Heart left ventricle (tissue), 16 donors: ENCODE measurements at places on chromosomes 3 and 15. TPM values are rescaled to one million over a fixed set of nuclear protein-coding genes. Genes with fewer than 3 reads are reported as not detected.

DNA sequence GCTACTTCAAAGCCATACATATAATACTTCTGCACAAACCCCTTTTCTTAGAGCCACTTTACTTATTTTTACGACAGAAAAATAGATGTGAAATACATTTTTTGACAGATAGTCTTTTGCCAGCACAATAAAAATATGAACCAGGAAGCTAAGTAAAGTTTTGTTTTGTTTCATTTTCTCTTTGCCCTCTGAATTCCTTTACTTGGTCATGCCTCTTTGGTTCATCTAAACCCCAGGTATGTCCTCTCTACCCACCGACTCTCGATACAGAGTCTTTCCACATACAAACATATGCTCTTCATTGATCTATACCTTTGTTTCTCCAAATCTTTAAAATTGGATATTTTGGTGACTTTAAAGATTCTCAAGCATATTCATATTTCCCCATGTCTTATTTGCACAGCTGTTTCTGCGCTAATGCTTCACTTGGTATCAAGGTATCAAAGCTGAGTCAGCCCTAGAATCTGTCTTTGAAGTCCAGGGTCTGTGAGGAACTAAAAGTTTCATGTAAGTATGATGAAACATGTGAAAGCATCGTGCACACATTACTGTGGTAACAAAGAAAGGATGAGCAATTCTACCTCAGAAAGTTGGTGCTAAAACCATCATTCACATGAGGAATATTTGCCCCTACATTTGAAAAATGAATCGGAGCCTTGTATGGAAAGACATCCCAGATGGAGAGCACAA lies 845.4 kb downstream of the NAALADL2 start:
- H3K4me3 ChIP-seq: no peak overlapping the region
- H3K4me1 ChIP-seq: no peaks in the 10 kb centered on the region
- no peak overlapping the region for H3K27ac ChIP-seq
- no peak for DNase-seq
- H3K36me3 ChIP-seq: no peaks in the 10 kb centered on the region

DNA sequence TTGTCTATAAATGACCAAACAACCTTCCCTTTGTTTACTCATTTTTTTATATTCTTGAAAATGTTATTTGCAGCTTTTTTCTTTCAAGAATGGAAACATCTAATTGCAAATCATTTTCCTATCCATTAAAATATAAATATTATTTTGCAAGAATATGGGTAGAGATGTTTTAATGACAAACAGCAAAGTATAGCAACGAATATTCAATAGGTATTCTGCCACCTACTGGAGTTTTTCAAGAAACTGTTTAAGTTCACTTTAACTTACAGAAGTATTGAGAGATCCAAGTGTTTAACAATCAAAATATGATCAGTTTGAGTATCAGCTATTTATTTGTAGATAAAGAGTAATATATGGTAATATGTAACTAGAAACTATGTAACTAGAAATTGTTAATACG lies 6.9 kb upstream of the EOGT start:
- H3K27me3 ChIP-seq: no peaks in the 10 kb centered on the region
- H3K36me3 ChIP-seq: peaks cover 53% of the 10 kb centered on the region
- no peak for DNase-seq
- no peak overlapping the region for H3K27ac ChIP-seq
- no peaks in the 10 kb centered on the region for H3K4me1 ChIP-seq

- no peaks in the 10 kb centered on the region for H3K36me3 ChIP-seq
- no peak overlapping the region for H3K4me3 ChIP-seq
- H3K27ac ChIP-seq: peak overlapping the region; percentile 40
- no peaks in the 10 kb centered on the region for H3K27me3 ChIP-seq
These were observed 30.6 kb upstream of the SLC6A6 start for GRCh38 chr3:14371573-14372474.

- peaks cover 5% of the 10 kb centered on the region for H3K36me3 ChIP-seq
- peaks cover 30% of the 10 kb centered on the region for H3K4me1 ChIP-seq
- H3K27ac ChIP-seq: no peak overlapping the region
- H3K27me3 ChIP-seq: no peaks in the 10 kb centered on the region
- H3K4me3 ChIP-seq: no peak overlapping the region
These were observed 14.2 kb downstream of the DZIP3 start for GRCh38 chr3:108603691-108604090.

DNA sequence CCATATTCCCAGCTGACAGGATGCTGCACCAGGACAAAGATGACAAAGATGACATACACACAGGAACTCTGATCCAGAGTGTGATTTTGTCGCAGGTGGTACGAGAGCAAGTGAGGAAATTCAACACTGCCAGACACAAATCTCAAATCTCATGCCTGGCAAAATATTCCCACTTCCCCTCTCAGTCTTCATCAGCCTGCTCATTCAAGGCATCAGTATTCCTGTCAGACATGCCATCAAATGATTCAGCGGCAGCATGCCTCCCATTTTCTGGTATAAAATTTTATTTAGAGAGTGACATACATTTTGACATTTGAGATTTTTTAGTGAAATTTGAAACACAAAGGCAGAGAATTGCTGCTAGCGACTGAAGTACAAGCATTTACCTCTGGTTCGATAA lies 228.1 kb upstream of the LMCD1 start:
- H3K27ac ChIP-seq: no peak overlapping the region
- no peaks in the 10 kb centered on the region for H3K36me3 ChIP-seq
- no peak for DNase-seq
- no peak overlapping the region for H3K4me3 ChIP-seq
- no peaks in the 10 kb centered on the region for H3K27me3 ChIP-seq

GRCh38 chr3:180680097-180680430 lies 775 bp upstream of the CCDC39 start:
- no peak overlapping the region for H3K27ac ChIP-seq
- H3K36me3 ChIP-seq: no peaks in the 10 kb centered on the region
- no peaks in the 10 kb centered on the region for H3K4me1 ChIP-seq
- H3K4me3 ChIP-seq: peak overlapping the region; percentile 49
- no peaks in the 10 kb centered on the region for H3K27me3 ChIP-seq

- no peak for DNase-seq
- H3K4me3 ChIP-seq: no peak overlapping the region
- peaks cover 5% of the 10 kb centered on the region for H3K4me1 ChIP-seq
- no peak overlapping the region for H3K27ac ChIP-seq
- H3K36me3 ChIP-seq: no peaks in the 10 kb centered on the region
These were observed 50.0 kb upstream of the DGKG start for GRCh38 chr3:186411994-186412393.

DNA sequence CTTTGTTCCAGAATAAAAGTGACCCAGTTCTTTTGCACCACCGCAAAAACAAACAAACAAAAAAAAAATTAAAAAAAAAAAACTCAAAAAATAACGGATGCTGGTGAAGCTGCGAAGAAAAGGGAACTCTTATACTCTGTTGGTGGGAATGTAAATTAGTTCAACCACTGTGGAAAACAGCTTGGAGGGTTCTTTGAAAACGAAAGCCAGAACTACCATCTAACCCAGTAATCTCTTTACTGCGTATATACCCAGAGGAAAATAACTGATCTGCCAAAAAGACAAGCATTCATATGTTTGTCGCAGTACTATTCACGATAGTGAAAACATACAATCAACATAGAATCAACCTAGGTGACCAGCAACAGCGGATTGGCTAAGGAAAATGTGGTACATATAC lies 298.9 kb upstream of the CBLB start:
- H3K4me3 ChIP-seq: no peak overlapping the region
- no peaks in the 10 kb centered on the region for H3K27me3 ChIP-seq
- no peak for DNase-seq

- H3K27me3 ChIP-seq: no peaks in the 10 kb centered on the region
- peak overlapping the region; percentile 54 for H3K4me3 ChIP-seq
- H3K27ac ChIP-seq: peak overlapping the region; percentile 96
- no peaks in the 10 kb centered on the region for H3K36me3 ChIP-seq
These were observed 30.8 kb upstream of the RPN1 start for GRCh38 chr3:128681369-128681829.

- H3K27me3 ChIP-seq: no peaks in the 10 kb centered on the region
- DNase-seq: no peak
- peaks cover 6% of the 10 kb centered on the region for H3K36me3 ChIP-seq
- no peaks in the 10 kb centered on the region for H3K4me1 ChIP-seq
- H3K27ac ChIP-seq: no peak overlapping the region
- H3K4me3 ChIP-seq: no peak overlapping the region
These were observed 222.5 kb downstream of the SUCLG2 start for GRCh38 chr3:67431887-67432286.

- H3K36me3 ChIP-seq: no peaks in the 10 kb centered on the region
- no peak overlapping the region for H3K4me3 ChIP-seq
- no peak for DNase-seq
These were observed 11.8 kb downstream of the NCEH1 start for GRCh38 chr3:172699031-172699430.

DNA sequence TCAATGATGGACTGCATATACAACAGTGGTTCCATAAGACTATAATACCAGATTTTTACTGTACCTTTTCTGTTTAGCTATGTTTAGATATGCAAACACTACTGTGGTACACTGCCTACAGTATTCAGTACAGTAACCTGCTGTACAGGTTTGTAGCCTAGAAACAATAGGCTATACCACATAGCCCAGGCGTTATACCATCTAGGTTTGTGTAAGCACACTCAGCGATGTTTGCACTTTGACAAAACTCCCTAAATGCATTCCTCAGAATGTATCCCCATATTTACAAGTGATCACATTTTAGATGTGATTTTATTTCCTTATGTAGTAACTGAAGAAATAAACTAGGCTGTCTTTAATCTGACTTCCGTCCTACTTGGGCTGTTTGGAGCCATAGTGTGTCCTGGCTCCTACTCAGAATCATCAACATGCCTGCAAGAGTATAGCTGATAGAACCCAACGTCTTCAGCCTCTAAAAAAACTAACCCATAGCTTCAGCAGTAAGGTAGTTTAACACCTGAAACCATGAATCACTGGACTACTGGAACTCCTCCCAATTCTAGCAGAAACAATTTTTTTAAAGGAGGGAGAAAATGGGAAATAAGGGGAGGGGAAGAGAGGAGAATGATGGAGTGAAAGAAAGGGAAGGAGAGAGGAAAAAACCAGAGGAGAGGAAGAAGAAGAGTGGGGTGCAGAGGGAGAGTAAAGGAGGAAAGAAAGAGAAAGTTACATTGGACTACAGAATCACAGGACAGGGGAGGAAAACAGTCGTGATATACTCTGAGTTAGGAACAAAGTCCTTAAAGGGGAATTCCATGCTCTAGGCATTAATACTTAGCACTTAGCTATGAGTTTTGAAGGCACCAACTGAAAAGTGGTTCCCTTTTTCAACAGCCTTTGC lies 67.7 kb upstream of the PLXND1 start:
- peaks cover 55% of the 10 kb centered on the region for H3K4me1 ChIP-seq
- H3K4me3 ChIP-seq: no peak overlapping the region
- H3K27me3 ChIP-seq: no peaks in the 10 kb centered on the region
- H3K27ac ChIP-seq: peak overlapping the region; percentile 21

DNA sequence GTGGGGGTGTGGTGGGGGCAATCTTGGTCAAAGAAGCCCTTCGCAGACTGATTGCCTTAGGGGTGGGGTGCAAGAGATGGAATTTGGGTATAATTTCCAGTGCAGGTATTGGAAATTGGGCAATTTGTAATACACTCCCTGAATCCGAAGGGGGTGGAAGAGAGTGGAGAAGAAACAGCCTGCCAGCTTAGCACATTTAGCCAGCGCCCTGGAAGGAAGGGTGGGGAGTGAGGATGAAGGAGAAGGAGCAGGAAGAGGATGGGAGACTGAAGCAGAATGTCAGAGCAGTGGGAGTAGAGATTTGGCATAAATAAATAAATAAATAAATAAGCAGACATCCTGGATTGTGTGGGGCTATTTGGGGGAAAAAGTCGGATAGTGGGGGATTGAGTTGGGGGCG lies 1.6 kb downstream of the GAP43 start:
- H3K36me3 ChIP-seq: no peaks in the 10 kb centered on the region
- DNase-seq: no peak
- H3K4me1 ChIP-seq: peaks cover 9% of the 10 kb centered on the region

DNA sequence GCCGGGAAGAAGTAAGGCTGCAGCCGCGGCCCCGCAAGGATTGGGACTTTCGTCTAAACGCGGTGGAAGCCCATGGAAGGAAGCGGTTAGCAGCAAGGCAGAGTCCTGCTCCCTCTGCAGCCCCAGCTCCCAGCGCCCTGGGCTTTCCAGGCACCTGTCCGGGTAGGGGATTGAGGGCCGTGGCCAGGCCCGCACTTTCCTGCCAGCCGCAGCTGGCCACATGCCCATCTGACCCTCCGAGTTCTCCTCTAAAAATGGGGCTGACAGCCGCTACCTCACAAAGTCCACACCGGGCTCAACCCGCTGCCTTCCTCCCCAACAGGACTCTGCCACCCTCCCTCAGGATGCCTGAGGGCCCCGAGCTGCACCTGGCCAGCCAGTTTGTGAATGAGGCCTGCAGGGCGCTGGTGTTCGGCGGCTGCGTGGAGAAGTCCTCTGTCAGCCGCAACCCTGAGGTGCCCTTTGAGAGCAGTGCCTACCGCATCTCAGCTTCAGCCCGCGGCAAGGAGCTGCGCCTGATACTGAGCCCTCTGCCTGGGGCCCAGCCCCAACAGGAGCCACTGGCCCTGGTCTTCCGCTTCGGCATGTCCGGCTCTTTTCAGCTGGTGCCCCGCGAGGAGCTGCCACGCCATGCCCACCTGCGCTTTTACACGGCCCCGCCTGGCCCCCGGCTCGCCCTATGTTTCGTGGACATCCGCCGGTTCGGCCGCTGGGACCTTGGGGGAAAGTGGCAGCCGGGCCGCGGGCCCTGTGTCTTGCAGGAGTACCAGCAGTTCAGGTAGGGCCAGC lies 1.9 kb downstream of the NEIL1 start:
- H3K27me3 ChIP-seq: peaks cover 4% of the 10 kb centered on the region
- H3K27ac ChIP-seq: peak overlapping the region; percentile 76
- H3K4me3 ChIP-seq: peak overlapping the region; percentile 95
- no peak for DNase-seq
- H3K36me3 ChIP-seq: no peaks in the 10 kb centered on the region

- no peak overlapping the region for H3K4me3 ChIP-seq
- H3K27ac ChIP-seq: peak overlapping the region; percentile 60
- no peaks in the 10 kb centered on the region for H3K36me3 ChIP-seq
- H3K27me3 ChIP-seq: no peaks in the 10 kb centered on the region
- H3K4me1 ChIP-seq: peaks cover 3% of the 10 kb centered on the region
- DNase-seq: no peak
These were observed 149.6 kb downstream of the MAGI1 start for GRCh38 chr3:65888980-65889706.

LYZL4 gene
- not detected for total RNA-seq

CDC25A gene
- 3.2 TPM for total RNA-seq

DNAH12 gene
- total RNA-seq: not detected

POLQ gene
- 0.30 TPM for total RNA-seq

GORASP1 gene
- 46.3 TPM for total RNA-seq

MRPL46 gene
- 113 TPM for total RNA-seq

RBP2 gene
- not detected for total RNA-seq
